SHP77 (cell line): ENCODE measurements at places on chromosomes 2 and 18.

- no peak for DNase-seq
These were observed 15.1 kb upstream of the CCBE1 start for GRCh38 chr18:59712311-59712710.

DNA sequence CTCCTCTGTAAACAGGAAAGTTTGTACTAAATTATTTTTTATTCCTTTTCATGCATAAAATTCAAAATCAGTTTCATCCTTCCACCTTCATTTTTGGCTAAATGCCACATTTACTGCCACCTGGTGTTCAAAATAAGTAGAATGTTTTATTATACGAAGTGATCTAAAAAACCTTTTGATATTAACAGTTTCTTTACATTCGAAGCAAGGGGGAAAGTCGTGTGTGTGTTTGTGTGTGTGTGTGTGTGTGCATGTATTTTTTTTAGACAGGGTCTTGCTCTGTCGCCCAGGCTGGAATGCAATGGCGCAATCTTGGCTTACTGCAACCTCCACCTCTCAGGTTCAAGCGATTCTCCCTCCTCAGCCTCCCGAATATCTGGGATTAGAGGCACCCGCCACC is 9.0 kb upstream of the SCN9A start:
- DNase-seq = no peak

- no peak for DNase-seq
These were observed 99.7 kb upstream of the SMAD7 start for GRCh38 chr18:49050452-49050851.

- no peak for DNase-seq
These were observed 127.8 kb upstream of the SYT4 start for GRCh38 chr18:43405097-43405496.

DNA sequence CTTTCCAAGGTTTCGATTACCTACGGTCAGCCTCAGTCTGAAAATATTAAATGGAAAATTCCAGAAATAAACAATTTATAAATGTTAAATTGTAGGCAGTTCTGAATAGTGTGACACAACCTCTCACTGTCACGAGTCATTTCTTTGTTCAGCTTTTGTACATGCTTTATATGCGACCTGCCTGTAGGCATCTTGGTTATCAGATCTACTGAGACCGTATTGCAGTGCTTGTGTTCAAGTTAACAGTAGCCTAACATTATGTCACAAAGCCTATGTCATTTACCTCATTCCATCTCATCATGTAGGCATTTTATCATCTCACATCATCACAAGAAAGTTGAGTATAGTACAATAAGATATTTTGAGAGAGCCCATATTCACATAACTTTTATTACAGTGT is 77.3 kb downstream of the LYPD6B start:
- no peak for DNase-seq

DNA sequence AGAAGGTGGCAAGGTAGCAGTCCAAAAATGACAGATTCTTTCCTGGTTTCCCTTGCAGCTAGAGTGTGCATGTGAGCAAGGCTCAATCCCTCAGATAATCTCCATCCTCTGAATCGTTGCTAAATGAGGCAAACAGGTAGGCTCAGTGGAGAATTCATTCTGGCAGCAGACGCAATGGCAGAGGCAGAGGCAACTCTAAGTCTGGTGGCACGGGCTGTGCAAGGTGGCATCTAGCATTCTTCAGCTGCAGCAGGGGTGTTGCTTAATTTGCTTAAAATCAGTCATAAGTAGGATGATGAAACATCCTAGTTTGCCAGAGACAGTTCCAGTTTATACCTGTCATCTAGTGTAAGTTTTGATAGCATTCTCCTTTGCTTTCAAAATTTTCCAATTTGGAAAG is 391.1 kb upstream of the MEX3C start:
- no peak for DNase-seq

DNA sequence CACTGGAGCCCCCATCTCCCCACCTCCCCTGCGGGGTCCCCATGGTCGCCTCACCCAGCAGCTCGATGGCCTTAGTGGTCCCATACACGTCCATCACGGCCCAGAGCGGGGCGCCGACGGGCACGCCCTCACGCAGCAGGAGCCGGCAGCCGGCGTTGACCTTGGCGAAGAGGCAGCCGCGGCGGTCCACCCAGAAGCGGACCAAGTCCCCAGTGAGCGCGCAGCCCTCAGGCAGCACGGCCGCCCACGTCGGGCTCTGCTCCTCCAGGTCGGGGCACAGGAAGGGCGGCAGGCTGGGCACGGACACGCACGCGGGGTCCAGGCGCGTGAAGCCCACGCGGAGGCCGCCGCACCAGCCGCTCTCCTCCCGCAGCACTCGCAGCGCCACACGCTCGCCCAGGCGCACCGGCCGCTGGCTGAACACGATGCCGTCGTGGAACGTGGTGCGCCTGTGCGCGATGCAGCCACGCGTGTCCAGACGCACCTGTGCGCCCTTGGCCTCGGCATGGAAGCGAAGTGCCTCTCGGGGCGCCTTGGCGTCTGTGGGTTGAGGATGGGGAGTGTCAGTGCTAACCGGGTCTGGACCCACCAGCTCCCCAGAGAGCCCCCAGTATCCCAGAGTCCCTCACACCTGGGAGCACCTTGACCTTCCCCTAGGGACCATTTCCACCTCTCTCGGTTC is 4.6 kb downstream of the NEURL3 start:
- DNase-seq = no peak

GRCh38 chr2:25049422-25049821 is 7.5 kb downstream of the EFR3B start:
- DNase-seq = no peak

DNA sequence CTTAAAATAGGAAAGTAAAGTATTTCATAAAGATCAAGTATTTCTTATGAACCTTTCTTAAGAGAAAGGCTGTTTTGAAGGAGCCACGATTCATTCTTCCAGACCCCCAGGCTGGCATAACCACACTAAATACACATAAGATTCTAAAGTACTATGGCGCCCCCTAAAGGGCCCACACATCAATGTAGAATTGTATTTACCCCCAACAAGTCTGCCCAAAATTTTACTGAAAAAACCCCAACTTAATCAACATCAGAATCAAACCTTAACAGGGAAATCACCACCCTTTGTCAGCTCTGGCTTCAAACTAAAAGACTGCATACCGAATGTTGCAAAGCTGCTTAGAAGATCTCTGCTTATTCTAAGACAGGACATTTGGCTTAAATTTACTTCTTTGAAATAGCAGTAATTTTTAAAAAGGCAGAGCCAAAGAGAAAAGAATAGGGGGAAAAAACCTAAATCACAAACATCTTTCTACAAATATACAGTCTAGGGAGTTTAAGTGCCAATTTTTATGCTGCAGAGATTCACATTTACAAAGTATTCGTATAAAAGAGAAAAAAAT is 20.4 kb upstream of the BCL2 start:
- peak; percentile 24 for DNase-seq

DNA sequence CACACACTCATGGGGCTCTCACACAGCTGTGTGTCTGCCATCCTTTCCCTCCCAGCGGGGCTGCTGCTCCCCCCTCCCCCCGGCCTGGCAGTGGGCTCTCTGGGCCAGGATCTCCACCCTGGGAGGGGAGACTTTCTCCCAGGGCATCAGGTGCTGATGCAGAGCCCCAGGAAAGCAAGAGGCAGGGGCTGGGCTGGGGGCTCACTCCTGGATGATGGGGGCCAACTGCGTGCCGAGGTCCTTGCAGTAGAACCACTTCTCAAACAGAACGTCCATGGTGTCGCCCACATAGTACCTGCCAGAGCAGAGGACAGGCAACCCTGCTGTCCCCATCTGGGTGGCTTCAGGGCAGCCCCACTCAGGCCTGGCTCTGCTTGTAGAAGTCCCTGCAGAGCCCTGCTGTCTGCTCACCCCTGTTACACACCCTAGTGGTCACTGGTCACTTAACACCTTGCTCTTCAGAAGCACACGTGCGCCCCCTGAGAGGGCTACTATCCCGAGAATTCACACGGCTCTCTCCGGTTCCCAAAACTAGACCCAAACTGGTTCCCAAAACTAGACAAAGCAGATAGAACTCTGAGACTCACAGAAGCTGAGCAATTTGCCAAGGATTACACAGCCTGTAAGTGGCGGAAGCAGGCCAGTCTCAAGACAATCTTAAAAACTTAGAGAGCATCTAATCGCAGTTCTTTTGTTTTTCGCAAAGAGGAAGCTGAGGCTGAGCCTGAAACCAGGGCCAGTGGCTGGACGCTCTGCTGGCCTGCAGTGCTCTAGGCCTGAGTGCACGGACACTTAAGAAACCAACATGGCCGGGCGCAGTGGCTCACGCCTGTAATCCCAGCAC is 6.6 kb upstream of the OXER1 start:
- peak; percentile 57 for DNase-seq

GRCh38 chr2:132272713-132273112 is 111.0 kb upstream of the ANKRD30BL start:
- no peak for DNase-seq

- DNase-seq = no peak
These were observed 124.8 kb downstream of the C1D start for GRCh38 chr2:67938053-67938452.

- no peak for DNase-seq
These were observed 57.4 kb upstream of the PCBP1 start for GRCh38 chr2:70029814-70030409.

- peak; percentile 57 for DNase-seq
These were observed 42.1 kb upstream of the GALR1 start for GRCh38 chr18:77207540-77207939.

DNA sequence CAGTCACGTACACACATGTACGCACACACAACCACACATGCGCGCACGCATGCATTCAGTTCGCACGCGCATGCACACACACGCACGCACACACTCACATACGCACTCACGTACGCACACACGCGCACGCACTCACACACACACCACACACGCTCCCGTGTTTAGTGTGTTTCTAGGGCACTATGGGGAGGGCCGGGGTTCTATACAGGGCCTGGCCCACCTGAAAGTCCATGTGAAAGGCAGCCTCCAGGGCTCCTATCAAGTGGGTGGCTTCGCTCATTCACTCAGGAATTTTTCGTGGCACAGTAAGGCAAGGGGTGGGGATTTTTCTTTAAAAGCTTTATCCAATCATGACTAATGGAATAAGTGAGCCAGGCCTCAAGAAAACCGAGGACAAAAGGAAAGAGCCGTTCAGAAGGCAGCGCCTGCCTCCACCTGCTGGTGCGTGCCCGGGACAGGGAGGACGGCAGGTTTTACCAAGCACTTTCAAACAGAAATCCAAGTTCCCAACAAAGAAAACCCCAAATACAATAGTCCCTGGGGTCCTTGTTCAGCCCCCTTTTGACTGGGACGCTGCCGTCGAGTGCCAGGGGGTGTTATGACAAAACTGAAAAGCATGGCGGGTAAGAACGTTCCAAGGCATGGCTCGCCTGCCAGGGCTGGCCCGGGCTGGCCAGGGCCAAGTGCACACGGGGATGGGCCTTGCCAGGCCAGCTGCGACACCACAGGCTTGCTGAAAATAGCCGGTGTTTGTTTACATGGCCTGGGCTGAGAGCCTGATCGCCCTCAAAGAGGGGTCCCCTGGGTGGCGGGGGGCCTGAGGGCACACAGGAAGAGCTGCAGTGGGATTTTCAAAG is 110.0 kb downstream of the HDAC4 start:
- peak; percentile 14 for DNase-seq

- peak; percentile 83 for DNase-seq
These were observed 36.2 kb upstream of the ACAA2 start for GRCh38 chr18:49849331-49850217.

DNA sequence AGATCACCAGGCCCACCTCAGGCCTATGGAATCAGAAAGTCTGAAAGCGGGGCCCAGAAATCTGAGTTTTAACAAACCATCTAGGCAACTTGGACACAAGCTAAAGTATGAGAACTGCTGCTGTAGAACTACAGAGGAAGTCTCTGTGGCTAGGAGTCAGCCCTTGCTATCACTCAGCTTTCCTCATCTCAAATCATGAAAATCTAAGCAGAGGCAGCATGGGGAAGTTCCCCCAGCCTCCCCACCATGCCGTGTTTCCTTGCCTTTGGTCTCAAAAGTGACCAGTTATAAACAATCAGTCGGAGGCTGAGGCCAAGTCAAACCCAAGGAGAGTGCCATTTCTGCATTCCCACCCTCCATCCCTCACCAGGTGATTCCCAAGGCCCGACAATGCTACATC is 404.7 kb downstream of the BCL11A start:
- no peak for DNase-seq

GRCh38 chr2:207589143-207589542 is 36.1 kb downstream of the METTL21A start:
- no peak for DNase-seq

DNA sequence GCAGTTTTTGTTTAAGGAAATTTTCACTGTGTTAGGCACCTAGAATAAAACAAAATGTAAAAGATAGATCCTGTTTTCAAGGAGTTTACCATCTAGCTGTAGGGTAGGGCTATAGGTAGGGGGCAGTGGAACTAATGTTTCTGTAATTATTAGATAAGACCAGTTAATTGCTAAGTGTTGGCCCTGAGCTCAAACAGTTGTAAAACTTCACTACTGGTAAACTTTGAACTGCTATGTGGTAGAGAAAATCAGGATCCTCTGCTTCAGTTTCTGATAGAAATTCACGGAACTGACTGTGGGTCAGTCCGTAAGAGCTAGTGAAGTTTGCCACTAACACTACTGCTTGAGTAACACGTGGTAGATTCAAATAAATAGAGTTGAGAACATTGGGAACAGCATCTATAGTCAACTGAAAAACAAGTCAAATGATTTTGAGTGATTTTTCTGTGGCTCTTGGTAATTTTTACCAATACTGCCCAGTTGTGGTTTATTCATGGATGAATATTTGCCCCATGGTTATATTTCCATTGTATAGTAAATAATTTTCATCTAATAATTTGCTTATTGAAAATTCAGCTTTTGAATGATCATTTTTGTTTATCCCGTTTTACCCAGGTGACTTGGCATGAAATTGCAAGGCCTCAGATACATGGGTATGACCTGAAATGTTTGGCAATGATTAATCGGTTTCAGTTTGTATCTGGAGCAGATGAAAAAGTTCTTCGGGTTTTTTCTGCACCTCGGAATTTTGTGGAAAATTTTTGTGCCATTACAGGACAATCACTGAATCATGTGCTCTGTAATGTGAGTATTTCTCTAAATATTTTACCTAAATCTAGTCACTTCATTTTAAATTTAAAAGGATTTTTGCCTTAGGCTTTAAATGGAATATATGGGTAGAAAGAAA is 26.4 kb downstream of the ELP2 start:
- DNase-seq = no peak

- DNase-seq = no peak
These were observed 6.8 kb downstream of the FER1L5 start for GRCh38 chr2:96649342-96649741.

DNA sequence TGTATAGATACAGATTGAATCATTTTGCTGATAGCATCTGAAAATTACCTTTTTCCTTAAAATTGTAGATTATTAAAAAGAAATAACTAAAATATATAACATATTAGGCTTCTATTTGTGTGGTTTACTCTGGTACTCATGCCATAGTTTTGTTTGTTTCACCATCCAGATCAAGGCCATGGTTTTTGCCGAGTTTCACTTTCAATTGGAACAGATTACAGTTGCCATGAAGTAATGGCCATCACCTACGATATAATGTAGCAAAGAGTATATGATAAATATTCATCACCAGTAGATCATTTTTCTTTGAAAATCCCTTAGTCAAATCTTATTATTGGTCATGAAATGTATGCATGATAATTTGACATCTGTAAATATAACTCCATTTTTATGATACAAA is 11.9 kb upstream of the DNAH7 start:
- no peak for DNase-seq
